CD4-positive, alpha-beta T cell treated with Interleukin-6 at 100 ng/mL for 8 hours (primary cell): ENCODE measurements at places on chromosomes 2 and 18.

DNA sequence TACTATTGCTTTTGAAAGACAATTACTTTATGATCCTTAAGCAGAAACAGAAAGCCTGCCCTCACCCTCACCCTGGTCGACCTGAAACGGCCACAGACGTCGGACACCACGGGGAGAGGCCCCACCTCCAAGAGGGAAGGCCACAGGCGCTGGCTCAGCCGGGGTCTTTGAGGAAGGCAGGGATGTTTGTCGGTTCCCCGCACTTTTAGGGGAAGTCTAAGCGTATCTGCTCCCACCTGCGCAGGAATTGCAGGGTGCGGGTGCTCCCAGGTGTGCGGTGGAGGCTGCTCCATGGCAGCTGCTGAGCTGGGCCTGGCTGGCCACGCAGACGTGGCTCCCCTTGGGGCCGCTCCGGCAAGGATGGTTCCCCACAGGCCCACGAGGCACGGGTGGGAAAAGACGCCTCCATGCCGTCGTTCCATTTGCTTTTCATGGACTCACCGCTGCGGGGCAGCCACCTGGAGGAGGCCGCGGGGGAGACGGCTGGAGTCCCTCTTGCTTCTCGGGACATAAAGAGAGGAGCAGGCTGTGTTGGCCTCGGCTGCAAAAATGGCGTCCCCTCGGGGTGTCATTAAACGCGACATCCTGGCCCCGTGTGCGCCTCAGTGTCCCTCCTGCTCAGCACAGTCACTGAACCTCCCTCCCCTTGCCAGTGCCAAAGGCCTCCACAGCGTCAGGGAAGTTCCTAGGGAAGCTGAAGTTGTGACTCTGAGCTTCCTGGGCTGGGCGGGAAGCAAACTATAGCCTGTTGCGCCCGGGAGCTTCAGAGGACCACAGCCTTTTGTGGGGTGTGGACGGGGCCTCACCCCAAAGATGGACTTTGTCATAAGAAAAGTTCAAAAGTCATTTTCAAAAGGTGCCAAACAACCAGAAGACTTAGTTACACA, 63.4 kb downstream of the NFATC1 start:
- no peak for DNase-seq

GRCh38 chr2:69222953-69223658, 163.9 kb downstream of the GFPT1 start:
- no peak for DNase-seq

- DNase-seq, result no peak
Measured at GRCh38 chr2:59413751-59414570, 1139.5 kb downstream of the BCL11A start.

- no peak for DNase-seq
Measured at GRCh38 chr18:51070545-51070944, 40.5 kb downstream of the SMAD4 start.

GRCh38 chr2:5980450-5981190, 288.4 kb downstream of the SOX11 start:
- DNase-seq, result no peak

- no peak for DNase-seq
Measured at GRCh38 chr2:217412277-217412676, 552.4 kb upstream of the TNP1 start.

DNA sequence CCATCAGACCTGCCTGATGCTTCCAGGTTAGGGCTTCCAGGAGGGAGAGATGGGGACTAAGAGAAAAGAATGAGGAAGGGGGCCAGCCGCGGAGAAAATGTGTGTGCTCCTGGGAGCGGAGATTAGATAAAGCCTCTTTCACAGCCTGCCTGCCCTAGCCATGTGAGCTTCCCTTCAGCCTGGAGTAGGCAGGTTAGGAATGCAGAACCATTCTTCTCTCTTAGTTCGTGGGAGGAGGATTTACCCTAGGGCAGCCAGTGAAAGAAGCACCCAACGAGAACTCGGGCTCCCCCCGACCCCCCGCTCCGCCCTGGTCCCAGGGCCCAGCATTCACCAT, 36.1 kb downstream of the POMC start:
- no peak for DNase-seq

DNA sequence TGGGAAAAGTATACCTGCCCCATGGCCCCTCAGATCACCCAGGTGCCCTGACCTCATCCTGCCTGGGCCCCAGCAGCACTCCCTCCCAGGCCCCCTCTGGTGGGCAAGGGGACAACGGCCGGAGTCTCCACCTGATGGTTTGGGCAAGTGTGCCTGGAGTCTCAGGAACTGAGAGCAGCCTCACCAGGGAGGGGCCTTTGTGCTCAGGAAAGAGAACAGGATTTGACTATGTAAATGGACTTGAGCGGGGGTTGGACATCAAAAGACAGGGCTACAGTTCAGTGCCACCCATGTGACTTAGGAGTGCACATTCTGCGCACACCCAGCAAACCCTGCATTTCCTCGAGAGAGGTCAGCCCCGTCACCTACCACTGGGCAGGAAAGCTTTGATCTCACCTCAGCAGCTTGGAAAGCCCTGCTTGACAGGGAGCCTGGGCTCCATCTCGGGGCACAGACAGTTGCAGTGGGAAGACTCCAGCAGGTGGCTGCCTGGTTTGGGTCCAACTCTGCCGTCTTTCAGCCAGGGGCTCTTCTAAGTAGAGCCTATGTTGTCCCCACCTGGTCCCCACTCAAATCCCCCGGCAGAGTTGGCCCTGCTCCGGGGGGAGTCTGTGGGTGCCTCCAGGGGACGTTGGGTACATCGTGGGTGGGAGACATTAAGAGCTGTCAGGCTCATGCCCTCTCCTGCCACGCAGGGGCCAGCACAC, 3.3 kb downstream of the INPP5D start:
- no peak for DNase-seq

DNA sequence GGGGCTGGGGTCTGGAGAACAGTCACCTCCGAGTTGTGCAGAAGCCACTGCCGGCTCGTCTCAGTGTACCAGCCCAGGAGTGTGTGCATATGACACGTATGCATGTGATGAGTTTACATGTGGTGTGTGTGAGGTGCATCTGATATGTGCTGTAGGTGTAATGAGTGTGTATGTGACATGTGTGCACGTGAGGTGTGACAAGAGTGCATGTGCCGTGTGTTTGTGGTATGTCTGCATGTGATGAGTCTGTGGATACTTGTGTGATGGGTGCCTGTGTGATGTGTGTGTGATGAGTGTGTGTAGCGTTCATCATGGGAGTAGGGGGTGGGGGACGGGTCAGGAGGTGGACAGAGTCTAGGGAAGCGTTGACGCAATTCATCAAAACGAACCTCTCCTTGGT, 12.8 kb downstream of the NTSR2 start:
- no peak for DNase-seq

GRCh38 chr2:226898897-226899296, 63.0 kb downstream of the RHBDD1 start:
- no peak for DNase-seq
